Muscle of back (tissue), 13 donors: ENCODE measurements at places on chromosomes 6 and 20. TPM values are rescaled to one million over a fixed set of nuclear protein-coding genes. Genes with fewer than 3 reads are reported as not detected.

The TTK gene
- polyA plus RNA-seq: 11.3 TPM

GRCh38 chr20:24097506-24098245 lies 109.1 kb upstream of the GGTLC1 start:
- DNase-seq: no peak

The SS18L1 gene
- 11.8 TPM for polyA plus RNA-seq

DNA sequence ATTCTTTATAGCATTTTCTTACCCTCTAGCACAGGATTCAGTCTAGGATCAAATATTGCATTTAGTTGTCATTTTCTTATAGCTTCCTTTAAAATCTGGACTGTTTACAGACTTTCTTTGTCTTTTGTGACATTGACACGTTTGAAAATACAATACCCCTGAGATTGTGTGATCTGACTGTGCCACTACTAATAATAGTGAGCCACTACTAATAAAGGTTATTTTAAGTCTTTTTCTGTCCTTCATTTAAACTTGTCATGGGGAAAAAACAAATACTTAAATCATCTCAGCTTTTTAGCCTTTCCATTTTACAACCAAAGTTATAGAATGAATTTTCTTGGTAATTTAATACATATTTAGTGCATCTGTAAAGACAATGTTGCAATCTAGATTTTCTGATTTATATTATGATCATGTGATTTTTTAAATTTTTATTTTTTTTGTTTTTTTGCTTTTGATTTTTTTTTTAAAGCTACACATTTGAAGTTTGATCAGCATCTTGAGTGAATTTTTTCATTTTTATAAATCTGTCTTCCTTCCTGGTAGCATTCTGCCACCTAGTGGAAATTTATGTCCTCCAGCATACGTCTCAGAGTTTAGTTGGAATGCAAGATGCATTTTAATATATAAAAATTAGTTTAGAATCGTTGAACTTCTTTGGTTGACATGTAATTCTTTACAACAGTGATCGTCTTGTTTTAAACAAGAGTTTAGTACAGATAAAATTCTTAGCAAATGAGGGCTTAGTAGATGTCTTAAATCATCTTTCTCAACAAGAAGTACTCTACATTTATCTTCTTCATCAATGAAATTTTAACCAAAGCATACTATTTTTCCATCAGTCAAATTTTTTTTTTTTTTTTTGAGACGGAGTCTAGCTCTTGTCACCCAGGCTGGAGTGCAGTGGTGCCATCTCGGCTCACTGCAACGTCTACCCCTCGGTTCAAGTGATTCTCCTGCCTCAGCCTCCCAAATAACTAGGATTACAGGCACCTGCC lies 119.4 kb downstream of the NCOA3 start:
- peak; percentile 51 for DNase-seq

GRCh38 chr6:157762636-157763035 lies 60.4 kb upstream of the SNX9 start:
- no peak for DNase-seq

DNA sequence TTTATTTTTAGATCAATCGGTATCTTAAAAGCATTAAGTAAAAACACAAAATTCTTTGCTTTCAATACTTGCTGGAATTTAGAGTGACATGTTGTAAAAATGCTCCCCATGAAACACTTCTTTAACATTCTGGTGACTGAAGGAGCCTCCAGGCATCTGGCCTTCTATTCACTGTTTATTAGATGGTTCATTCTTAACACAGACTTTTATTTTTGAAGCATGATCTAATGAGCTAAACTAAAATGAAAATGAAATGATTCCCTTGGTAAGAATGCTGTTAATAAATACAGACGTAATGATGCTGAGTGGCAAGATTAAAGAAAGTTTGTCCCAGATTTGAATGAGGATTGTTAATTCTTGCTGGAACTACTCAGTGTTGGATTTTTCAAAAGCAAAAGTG lies 698.4 kb downstream of the TENT5A start:
- DNase-seq: no peak

DNA sequence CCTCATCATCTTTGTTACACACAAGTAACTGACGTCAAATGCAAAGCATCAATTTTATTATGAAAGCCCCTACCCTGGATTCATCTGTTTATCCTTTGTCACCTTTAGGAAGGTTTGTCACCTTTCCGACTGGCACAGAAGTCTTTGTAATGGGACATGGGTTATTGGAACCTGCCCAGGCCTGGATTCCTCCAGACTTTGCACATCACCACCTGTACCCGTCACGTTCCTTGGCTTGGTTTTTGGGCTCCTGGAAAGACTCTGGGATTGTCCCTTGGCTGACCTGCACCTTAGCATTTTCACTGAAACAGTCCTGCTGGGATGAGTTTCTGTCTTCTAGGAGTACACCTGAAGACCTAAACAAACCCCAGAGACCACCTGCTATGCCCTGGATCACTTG lies 15.4 kb upstream of the ARHGAP18 start:
- DNase-seq: no peak
